ENCODE measurements at places on chromosomes 12 and 14. TPM values are rescaled to one million over a fixed set of nuclear protein-coding genes. Genes with fewer than 3 reads are reported as not detected.

The SBNO1 gene
- 36.8 TPM for total RNA-seq

The KRT85 gene
- not detected for total RNA-seq

The FOXN4 gene
- total RNA-seq = not detected

The RPL36AL gene
- total RNA-seq = 185 TPM

The NINJ2 gene
- 2.3 TPM for total RNA-seq

The PLEKHG7 gene
- not detected for total RNA-seq

The METTL3 gene
- 101 TPM for total RNA-seq

The PRICKLE1 gene
- 43.6 TPM for total RNA-seq

The ANG gene
- 20.8 TPM for total RNA-seq

All from uterus (tissue), 4 donors.